Renal cortex interstitium (tissue), 15 donors: ENCODE measurements at places on chromosomes 4 and X.

- peak; percentile 53 for DNase-seq
Measured at GRCh38 chrX:109475174-109475891, 6.6 kb downstream of the GUCY2F start.

- DNase-seq = no peak
Measured at GRCh38 chr4:10672379-10672778, 12.2 kb downstream of the CLNK start.

GRCh38 chr4:124337874-124338273 lies 374.7 kb downstream of the ANKRD50 start:
- DNase-seq = no peak

DNA sequence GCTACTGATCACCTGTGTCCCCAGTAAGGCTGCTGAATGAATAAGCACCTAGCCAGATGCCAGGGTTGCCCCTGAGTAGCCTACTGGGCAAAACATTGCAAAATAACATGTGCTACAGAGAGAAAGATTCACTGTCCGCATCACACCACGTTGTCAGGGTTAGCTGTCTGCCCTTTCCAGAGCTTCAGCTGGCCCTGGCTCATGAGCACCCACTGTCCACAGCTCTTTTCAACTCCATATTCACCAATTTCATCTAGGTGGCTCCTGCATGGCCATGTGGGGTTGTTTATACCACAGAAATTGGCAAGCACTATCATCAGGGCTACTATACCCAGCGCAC lies 227.7 kb upstream of the PSAPL1 start:
- DNase-seq = no peak

DNA sequence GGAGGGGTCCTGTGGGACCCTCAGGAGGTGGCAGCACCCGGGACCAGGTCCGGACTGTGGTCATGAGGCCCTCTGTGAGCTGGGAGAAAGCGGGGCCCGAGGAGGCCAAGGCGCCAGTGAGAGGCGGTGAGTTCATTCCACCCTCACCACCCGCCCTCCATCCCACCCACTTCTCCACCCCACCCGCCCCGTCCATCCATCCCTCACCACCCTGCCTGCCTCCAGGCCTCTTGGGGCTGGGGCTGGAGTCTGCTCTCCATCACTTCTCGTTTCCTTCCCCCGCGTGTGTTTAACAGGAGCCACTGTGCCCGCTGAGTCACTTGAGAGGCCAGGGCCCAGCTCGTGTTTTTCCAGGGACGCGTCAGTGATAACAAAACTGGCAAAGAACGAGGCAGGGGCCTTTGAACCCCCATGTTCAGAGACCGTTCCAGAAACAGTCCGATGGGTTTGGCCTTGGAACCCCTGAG lies 6.2 kb downstream of the SH3TC1 start:
- DNase-seq = no peak

DNA sequence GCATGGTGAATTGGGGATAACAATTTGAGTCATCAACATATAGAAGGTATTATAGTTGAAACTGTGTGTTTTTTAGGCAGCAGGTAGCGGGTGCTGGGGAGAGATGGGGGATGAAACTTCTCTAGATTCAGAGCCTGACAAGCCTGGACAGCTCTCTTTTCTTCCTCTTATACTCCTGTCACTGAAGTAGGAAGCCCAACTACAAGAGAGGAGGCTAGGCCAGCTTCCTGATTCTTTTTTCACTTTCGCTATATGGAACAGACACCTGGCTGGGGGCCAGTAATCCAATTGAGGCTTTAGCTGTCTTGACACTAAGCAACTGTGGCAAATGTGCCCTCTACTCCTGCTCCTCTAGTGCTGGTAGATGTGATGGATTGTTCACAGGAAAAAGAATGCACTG lies 69.2 kb downstream of the PHKA1 start:
- no peak for DNase-seq

DNA sequence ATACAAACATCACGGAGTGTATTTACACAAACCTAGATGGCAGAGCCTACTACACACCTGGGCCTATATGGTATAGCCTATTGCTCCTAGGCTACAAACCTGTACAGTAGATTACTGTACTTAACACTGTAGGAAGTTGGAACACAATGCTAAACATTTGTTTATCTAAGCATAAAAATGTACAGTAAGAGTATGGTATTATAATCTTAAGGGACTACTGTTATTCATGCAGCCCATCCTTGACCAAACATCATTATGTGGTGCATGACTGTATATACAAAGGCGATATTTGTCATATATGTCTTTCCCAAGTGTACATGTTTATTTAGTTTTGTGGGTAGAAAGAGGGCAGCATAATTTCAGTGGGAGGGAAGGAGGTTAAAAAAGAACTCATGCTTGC lies 177.7 kb upstream of the FSTL5 start:
- no peak for DNase-seq

DNA sequence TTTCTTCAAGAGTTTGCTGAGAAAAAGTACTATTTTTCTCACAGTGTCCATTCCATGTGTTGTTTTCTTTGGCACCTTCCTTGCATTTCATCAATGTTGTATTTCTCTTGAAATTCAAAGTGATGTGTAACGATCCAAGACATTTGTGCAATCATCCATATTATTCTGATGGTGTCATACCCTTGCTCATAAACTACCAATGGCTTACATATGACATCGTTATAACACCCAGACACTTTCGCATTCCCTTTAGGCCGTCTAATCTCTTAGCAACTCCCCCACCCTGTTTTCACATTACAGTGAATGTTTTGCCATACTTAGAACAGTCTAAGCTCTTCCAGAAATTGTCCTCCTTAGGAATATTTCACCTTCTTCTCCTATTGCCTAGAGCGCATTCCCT lies 1779.0 kb downstream of the PCDH7 start:
- no peak for DNase-seq

DNA sequence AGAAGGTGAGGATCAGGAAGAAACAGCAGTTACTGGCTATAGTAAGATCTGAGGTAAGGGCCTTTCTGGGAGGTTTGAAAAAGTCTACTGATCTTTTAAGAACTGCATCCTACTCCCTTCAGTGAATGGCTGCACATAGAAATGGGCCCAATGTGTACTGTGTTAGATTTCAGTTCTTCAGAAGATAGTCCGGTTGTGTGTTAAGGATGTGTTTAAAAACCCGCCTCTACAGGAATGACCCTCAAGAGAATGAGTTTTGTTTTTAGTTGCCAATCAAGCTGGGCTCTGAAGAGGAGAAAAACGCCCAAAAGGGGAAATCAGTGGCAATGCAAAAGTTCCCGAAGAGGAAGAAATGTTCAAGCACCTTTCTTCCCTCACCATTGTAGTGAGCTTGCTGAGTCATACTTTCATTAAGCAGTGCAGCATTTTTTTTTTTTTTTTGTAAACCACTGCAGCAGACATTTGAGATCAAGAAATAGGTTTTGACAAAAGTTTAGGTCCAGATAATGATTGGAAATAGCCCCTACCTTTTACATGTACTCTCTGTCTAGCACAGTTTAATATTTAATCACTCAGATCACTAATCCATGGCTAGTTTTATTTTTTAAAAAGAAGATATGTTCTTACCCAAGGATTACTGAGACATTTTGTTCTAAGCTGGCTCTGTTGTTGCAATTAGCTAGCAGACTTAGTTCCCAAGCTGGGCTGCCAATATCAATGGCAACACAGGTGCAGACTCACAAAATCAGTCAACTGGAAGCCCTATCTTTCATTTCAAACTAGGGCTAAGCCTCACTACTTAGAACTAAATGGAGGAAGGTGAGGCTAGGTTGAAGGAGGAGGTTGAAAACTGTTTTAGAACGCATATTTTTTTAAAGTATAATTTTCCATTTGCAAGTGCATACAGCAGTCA lies 7.0 kb upstream of the TRPC5OS start:
- DNase-seq = no peak

DNA sequence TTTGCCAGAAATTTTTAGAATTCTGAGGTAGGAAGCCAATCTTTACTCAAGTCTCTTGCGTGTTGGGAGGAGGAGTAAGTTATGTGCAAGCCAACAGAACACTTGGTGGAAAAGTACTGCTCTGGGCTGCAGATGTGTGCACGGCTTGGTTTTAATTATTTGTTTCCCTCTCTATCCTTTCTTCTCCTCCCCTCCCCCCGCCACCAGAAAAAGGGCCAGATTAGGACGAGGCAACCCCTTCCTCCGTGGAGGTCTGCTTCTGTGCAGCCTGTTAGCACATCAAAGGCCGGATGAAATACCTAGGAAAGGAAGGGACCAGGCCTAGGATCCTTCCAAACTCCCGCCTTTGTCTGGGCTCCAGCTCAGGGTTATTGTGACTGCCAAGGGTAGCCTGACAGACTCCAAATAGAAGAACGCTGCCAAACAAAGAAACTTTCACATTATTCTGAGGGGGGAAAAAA lies 1.0 kb upstream of the PGRMC1 start:
- DNase-seq = no peak

DNA sequence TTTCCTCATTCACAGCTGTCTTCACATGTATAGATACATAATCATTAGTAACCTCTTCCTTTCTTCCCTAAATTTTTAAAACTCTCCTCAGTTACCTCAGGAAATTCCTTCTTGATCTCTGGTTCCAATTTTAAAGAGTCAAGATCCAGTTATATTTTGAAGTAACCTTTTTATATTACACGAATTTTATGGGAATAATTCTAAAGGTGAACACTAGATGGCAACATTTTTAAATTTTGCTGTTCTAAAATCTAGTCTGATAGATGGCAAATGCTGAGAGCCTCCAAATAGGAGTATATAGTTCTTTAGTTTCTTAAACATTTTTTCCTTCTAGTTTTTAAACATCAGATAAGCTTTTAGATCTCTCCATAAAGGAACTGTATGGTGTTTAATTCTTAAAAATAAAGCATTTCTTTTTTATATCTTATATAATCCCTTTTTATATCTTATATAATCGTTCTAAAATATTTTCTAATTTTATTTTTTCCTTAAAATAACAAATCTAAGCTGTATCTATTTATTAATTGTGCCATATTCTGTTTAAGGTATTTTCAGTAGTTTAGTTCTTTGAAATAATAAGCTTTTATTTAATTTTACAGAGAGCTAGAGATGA lies 37.9 kb upstream of the PAPSS1 start:
- no peak for DNase-seq

DNA sequence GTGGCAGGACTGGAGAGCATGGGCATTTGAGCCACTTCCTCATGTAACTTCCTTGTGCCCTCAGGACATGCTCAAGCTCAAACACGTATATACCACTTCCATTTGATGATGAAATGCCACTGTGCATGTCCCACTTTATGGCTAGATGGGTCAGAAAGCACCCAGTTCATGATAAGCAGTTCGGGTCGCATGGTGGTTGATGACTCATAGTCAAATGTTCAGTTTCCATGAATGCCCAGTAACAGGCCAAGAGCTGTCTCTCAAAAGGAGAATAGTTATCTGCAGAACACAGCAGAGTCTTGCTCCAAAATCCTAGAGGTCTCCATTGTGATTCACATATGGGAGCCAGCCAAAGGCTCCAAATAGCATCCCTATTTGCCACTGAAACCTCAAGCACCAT lies 48.9 kb upstream of the SPIN3 start:
- no peak for DNase-seq

GRCh38 chrX:22135994-22136684 lies 104.0 kb downstream of the PHEX start:
- no peak for DNase-seq

DNA sequence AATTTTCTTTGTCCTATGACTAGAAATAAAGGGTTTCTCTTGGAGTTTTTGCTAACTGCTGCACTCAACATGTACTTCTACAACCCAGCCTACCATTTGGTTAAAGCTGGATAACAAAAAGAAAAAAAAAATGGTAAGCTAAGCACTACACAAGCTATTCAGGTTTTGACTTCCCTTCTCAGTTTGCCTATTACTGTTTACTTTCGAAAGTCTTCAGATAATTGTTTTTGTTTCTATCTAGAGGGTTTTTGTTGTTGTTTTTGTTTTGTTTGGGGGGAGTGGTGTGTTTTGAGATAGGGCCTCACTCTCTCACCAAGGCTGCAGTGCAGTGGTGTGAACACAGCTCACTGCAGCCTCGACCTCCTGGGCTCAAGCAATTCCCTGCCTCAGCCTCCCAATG lies 46.6 kb downstream of the CLOCK start:
- no peak for DNase-seq

DNA sequence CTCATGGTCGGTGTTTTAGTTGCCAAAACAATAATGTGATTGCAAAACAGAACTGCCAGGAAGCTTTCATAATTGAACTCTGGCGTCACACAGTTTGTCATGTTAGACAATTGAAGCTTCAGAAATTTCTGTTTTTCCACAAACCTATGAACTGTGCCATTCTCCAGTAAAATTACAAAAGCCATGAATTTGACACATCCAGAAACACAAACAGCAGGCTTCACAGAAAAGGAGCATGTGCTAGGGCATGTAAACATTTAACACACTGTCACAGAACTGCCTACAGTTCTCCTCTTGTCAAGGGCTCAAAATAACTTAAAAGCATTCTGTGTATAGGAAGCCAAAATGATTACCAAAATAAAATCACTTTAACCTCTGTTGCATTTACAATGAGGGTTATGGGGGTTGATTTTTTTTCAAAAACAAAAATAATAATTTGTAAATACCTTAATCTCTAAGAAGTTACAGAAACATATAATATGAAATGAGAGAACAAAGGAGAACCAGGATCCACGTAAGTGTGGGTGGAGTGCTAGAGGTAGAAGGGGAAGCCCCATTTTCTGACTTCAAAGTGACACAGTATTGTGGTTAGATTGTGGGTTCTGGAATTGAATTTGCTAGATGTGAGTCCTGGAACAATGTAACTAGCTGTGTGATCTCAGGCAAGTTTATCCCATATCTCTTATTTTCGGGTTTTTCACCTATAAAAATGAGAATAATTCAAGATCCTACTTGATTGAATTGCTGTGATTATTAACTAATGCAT lies 295.0 kb downstream of the CENPC start:
- DNase-seq = no peak

- DNase-seq = no peak
Measured at GRCh38 chrX:72297953-72298730, 7.6 kb downstream of the CITED1 start.

DNA sequence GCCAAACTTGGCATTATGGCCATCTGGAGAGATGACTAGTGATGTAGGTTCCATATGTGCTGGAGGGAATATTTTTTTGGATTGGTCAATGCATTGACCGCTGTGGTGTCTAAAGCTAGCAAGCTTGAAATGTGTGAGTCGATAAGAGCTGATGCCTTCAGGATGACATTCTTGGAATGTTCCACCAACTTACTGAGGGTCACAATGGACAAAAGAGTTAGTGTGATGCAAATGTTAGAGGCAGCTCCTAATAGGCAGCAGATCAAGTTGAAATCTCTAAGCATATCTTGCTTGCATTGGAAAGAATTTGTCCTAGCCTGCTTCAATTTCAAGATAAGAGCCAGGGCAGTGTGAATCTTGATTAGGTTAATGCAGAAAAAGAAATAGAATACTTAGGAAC lies 210.4 kb upstream of the AFF2 start:
- no peak for DNase-seq

GRCh38 chr4:74335341-74336021 lies 27.2 kb downstream of the EPGN start:
- no peak for DNase-seq
